ENCODE measurements at places on chromosomes 7 and 10. TPM values are rescaled to one million over a fixed set of nuclear protein-coding genes. Genes with fewer than 3 reads are reported as not detected.

TIMM23B gene
- total RNA-seq, result 18.7 TPM

SPDYE2B gene
- total RNA-seq, result not detected

GNG11 gene
- total RNA-seq, result 208 TPM

SPDYE5 gene
- total RNA-seq, result 0.16 TPM

HYAL4 gene
- total RNA-seq, result not detected

MYH16 gene
- 0.11 TPM for total RNA-seq

ITIH5 gene
- not detected for total RNA-seq

FAM107B gene
- 176 TPM for total RNA-seq

ZEB1 gene
- total RNA-seq, result 117 TPM

DNA sequence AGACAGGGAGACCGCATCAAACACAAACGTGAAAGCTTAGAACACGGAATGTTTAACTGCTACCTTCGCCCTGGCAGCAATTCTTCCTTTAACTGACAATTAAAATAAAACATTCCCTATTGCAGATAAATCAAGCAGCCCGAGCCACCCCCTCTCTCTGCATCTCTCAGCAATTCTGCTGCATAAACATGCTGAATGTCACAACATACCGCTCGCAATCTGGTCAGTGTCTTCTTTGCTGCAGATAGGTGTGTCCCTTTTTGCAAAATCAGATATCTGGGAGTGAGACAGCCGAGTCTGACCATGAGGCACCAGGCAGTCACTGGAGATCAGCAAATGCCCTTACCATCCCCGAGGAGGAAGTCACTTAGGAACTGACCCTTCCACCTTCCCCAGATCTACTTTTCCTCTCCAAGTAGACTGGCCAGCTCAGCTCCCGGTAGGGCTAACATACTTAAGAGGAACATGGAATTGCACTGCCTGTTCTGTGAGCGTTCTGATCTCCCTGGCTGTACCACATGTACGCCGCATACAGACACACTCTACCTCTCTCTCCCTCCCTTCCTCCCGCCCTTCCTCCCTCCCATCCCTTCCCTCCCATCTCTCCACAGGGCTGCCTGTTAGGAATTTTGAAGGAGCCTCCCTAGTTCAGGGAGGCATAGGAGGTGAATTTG is at the start of gene FRMD4A:
Gene FRMD4A, minus strand, starts transcription at position 537 of the 674 bp plus-strand sequence.
- peaks cover 32% of the 10 kb centered on the region for H3K27me3 ChIP-seq
- H3K27ac ChIP-seq, result no peak within 1 kb of the TSS
- peaks cover 10% of the 10 kb centered on the region for H3K4me1 ChIP-seq
- H3K4me3 ChIP-seq, result no peak within 1 kb of the TSS

DNA sequence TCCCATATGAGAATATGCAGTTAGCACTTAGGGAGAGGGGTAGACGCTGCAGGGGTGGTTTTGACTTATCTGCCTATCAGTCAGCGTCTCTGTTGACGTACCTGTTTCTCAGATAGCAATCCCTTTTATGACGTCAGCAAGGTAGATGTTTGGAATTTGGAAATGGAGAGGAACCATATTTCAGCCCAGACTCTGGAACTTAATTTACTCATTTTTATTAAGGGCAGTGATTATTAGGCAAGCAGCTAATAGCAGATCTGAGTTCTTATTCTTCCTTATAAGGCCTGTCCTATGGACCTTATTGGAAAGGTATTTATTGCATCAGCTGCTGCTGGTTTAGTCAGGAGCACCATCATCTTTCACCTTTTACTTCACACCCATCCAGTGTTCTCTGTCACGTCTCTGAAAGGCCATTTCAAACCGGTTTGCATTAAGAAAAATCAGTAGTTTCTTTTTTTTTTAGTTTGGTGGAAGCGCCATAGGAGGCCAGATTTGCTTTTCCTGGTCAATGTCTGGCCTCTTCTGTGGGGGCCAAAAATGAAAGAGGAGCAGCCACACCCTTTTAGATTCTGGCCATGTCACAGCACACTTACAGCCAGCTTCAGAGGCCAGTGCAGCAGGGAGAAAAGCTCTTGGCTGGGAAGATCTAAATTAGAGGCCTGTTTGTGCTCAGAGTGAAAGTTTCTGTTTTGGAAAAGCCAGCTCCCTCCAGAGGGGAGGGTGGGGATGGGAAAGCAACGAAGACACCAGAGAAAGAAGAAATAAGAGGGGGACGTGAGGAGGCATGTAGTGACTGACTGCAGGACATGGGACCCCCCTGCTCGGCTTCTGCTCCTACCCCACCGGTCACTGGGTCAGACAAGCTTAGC is 146.3 kb downstream of the TCF7L2 start:
- no peaks in the 10 kb centered on the region for H3K36me3 ChIP-seq
- H3K4me1 ChIP-seq, result peaks cover 26% of the 10 kb centered on the region
- no peak overlapping the region for H3K4me3 ChIP-seq
- H3K27ac ChIP-seq, result no peak overlapping the region
- no peak for DNase-seq
- no peaks in the 10 kb centered on the region for H3K27me3 ChIP-seq

GRCh38 chr10:28842321-28842720 is 165.0 kb downstream of the BAMBI start:
- no peaks in the 10 kb centered on the region for H3K27me3 ChIP-seq
- no peak overlapping the region for H3K27ac ChIP-seq
- H3K36me3 ChIP-seq, result no peaks in the 10 kb centered on the region
- H3K4me3 ChIP-seq, result no peak overlapping the region
- H3K4me1 ChIP-seq, result peaks cover 9% of the 10 kb centered on the region
- DNase-seq, result no peak

- DNase-seq, result no peak
- no peaks in the 10 kb centered on the region for H3K36me3 ChIP-seq
- H3K27ac ChIP-seq, result no peak overlapping the region
- H3K27me3 ChIP-seq, result peaks cover 2% of the 10 kb centered on the region
These were observed 26.3 kb upstream of the CCDC7 start for GRCh38 chr10:32419615-32420014.

DNA sequence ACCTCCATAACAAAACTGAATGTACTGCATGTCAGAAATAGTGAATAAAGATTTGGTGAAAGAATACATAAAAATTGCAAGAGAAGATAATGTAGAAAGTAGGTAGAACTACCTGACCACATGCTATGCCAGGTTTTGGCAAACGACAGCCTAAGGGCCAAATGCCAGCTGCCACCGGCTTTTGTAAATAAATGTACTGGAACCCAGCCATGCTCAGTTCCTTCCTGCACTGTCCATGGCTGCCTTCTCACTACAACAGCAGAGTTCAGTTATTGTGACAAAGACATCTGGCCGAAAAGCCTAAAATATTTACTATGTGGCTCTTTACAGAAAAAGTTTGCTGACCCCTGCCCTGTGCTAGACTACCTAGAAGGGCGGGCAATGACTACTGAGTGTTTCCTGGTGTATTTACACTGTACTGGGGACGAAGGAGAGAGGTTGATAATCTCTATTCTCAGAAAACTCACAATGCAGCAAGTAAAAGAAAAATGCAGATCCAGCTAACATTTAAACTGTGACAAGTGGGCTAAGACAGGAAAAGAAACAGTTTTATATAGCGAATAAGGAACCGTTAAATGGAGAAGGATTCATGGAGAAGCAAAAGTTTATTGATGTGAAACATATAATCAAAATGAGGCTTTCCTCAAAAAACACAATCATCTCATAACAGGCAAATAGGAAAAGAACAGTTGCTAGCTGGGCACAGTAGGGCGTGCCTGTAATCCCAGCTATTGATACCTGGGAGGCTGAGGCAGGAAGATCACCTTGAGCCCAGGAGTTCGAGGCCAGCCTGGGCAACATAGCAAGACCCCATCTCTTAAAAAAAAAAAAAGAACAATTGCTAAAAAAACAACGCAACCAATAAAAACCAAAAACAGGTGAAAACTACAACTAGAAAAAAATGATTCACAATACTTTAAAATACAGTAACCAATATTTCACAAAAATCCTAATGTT is 13.7 kb downstream of the KIN start:
- DNase-seq, result peak; percentile 62
- no peaks in the 10 kb centered on the region for H3K27me3 ChIP-seq
- H3K4me1 ChIP-seq, result peaks cover 12% of the 10 kb centered on the region
- H3K27ac ChIP-seq, result peak overlapping the region; percentile 11

- no peaks in the 10 kb centered on the region for H3K36me3 ChIP-seq
- H3K27me3 ChIP-seq, result no peaks in the 10 kb centered on the region
- peak overlapping the region; percentile 72 for H3K27ac ChIP-seq
- no peak overlapping the region for H3K4me3 ChIP-seq
- peak; percentile 79 for DNase-seq
These were observed 94.4 kb upstream of the SKAP2 start for GRCh38 chr7:26958834-26959233.

DNA sequence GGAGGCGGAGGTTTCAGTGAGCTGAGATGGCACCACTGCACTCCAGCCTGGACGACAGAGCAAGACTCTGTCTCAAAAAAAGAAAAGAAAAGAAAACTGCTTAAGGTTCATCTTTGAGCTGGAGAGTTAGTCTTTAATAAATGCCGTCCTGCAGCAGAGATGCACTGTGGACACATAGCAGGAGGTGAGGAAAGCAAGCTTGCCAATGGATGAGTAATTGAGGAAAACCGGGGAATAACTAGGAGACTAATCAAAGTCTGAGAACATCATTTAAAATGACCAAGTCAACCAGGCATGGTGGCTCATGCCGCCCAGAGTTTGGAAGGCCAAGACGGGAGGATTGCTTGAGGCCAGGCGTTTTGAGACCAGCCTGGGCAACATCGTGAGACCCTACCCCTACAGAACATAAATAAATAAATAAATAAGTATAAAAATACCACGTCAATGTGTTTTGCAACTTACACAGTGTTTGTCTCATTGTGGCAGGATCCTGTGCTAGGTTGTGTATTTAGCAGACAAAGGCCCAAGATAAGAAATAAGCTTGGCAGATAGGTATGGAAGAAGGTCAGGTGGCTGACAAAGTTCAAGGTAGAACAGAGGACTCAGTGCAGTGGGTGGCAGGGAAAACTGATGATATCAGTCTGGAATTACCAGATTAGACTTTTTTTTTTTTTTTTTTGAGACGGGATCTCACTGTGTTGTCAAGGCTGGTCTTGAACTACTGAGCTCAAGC is 115.7 kb upstream of the KMT2C start:
- no peak for DNase-seq
- no peak overlapping the region for H3K27ac ChIP-seq
- H3K27me3 ChIP-seq, result no peaks in the 10 kb centered on the region
- H3K36me3 ChIP-seq, result no peaks in the 10 kb centered on the region
- H3K4me3 ChIP-seq, result no peak overlapping the region

DNA sequence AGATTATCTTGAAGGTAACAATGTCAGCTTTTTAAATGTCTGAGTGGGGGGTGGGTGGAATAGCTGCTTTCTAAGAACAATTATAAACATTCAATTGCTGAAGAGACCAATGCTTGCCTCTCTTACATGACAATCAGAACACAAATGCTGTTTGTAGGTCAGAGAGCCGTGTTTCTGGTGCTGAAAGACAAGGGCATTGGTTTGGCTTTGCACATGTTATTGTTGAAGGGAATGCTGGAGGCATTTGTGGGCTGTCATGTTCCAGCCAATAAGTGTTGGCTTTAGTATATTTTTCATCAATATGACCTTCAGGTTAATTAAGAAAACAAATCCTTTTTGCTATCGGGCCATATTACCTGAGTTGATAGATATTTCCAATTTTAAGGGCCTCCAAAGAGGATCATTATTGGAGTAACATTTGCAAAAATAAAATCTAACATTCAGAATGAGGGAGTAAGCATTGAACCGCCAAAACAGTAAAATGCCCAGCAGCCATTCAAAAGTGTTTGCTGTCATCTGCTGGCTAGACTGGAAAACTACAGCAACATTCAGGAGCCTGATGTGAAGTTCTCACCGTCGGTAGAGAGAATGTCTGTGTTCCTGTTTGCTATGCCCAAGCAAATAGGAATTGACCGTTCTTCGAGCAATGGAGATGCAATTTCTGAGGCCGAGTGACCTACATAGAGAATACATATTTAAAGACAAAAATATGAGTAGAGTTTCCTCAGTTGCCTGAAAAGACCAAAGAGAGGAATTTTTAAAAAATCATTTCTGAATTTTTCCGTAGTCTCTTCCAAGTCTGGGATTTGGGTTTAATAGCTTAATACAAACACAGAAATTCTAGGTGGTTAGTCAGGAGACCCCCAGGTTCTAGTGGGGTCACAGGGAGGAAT is 118.9 kb downstream of the APBB1IP start:
- no peak overlapping the region for H3K27ac ChIP-seq
- H3K36me3 ChIP-seq, result no peaks in the 10 kb centered on the region
- peak; percentile 8 for DNase-seq
